ENCODE measurements at places on chromosomes 3 and 15. TPM values are rescaled to one million over a fixed set of nuclear protein-coding genes. Genes with fewer than 3 reads are reported as not detected.

CFAP92 gene
- total RNA-seq, result not detected

TM4SF18 gene
- total RNA-seq, result 10.1 TPM

ALDH1L1 gene
- 19.2 TPM for total RNA-seq

MASP1 gene
- 172 TPM for total RNA-seq

CELF6 gene
- total RNA-seq, result 7.1 TPM

FANCD2OS gene
- total RNA-seq, result not detected

RGMA gene
- total RNA-seq, result 21.6 TPM

ROPN1 gene
- not detected for total RNA-seq

SCN11A gene
- total RNA-seq, result not detected

OR5H2 gene
- total RNA-seq, result not detected

TFDP2 gene
- total RNA-seq, result 24.8 TPM

MYRIP gene
- 7.4 TPM for total RNA-seq

GOLGA6L9 gene
- 9.3 TPM for total RNA-seq

LYZL4 gene
- total RNA-seq, result not detected

ZWILCH gene
- 2.2 TPM for total RNA-seq

RTP4 gene
- total RNA-seq, result 0.98 TPM

ZNF80 gene
- 0.74 TPM for total RNA-seq

HES1 gene
- 191 TPM for total RNA-seq

DNASE1L3 gene
- 13.3 TPM for total RNA-seq

SIN3A gene
- total RNA-seq, result 59.2 TPM

GPR160 gene
- 1.2 TPM for total RNA-seq

TEX55 gene
- total RNA-seq, result not detected

ZIC4 gene
- not detected for total RNA-seq

PROS1 gene
- 29.7 TPM for total RNA-seq

SCN5A gene
- total RNA-seq, result 9.3 TPM

HRG gene
- 0.25 TPM for total RNA-seq

CACNA2D2 gene
- 2.5 TPM for total RNA-seq

SLC24A5 gene
- not detected for total RNA-seq

MCTP2 gene
- 21.1 TPM for total RNA-seq

GOLGA8G gene
- not detected for total RNA-seq

CHL1 gene
- total RNA-seq, result 25.8 TPM

GALNT15 gene
- total RNA-seq, result 225 TPM
